ENCODE measurements at places on chromosomes 7 and 10.

DNA sequence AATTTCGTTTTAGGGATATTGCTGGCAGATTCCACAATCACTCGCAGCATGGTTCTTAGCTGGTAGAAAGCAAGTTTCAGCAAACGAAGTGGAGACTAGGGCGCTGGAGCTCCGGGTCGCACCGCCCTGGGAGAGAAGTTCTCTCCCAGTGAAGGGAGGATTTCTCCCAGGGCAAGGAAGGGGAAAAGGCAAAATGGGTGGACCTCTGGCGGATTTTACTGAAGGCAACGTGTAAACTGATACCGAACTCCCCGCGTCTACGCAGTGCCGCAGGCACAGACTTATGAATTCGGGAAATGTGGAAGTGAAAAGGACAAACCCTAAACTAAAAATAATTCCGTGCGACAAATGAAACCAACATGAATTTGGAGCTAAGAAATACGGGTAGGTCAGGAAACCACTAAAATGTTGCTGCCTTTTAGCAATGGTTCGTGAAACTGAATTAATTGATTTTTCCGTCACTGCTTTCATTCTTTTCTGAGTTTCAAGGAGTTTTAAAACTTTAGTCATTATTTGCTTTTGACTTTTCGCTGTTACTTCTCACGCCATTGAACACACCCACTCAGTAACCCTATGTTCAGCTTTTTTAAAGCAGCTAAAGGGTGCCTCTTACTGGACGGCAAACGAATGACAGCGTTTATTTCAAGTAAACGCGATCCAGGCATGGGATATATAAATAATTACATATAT is at the start of gene MYOF:
Gene MYOF, minus strand, starts transcription at position 190 of the 690 bp plus-strand sequence. Its CDS starts 140 bp downstream, at position 50.
- peak; percentile 80 for DNase-seq

DNA sequence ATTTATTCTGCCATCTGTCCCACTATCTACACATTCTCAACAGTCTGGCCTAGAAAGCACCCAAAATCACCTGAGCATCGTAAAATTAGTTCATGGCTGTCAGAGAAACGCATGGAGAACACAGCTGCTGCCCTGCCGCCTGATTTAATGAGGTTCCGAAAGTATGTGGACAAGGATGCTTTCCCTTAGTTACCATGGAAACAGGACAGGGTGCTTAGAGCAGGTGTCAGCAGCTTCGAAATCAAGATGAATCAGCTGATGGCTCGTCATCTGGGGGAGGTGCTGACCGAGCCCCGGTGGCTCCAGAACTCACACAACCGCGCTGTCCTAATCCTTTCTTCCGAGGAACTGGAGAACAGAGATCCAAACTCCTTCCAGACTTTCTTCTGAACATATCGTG is 151.5 kb downstream of the TEX36 start:
- no peak for DNase-seq

- DNase-seq = no peak
These were observed 165.8 kb upstream of the DGKB start for GRCh38 chr7:15068324-15068723.

- DNase-seq = peak; percentile 60
These were observed 675 bp upstream of the SCD start for GRCh38 chr10:100346351-100346764.

DNA sequence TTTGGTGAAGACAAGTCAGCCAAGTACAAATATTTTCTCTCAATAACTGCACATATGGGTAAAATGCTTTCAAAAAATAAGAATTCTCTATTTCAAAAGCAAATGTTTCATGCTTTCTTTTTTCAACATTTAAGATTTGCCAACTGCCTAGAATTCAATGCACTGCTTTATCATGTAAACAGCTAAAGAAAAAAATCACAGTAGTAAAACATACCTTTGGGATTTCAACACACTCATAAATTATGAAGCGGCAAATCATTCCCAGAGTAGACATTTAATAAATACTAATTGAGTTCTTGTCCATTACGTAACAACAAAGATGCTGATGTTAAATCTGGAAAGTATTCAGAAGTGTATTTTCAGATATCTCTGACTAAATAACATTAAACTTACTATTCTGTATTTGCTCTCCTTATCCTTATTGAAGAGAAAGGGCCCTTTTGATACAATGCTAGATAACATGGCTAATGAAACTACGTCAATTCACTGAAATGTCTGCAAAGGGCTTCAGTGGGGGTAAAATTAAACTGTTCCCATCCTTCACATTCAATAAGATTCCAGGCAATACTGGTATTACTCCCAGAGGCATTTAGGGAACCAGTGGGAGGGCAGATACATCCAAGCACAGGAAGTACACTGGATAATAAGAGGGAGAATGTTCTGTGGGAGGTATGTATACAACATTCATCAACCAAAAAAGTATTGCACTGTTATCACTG is 13.9 kb downstream of the NAPEPLD start:
- no peak for DNase-seq

GRCh38 chr10:90944749-90945148 is 23.9 kb upstream of the ANKRD1 start:
- DNase-seq = no peak

DNA sequence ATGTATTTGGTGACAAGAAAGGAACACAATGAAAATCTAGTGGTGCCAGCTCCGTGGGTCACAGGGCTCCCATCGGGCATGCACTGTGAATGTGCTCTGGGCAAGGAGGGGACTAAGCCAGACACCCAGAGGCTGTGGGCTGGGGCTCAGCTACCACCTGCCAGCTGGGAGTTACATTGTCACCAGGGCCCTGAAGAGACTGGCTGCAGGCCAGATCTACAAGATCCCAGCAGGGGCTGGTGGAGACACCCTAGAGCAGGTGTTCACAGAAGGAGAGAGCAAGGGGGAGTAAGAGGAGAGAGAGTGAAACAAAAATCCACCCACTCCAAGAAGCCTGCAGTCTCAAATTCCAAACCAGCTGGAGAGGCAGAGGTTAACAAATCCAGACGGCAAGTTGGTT is 116.6 kb upstream of the ADCY1 start:
- DNase-seq = no peak

GRCh38 chr10:51244748-51245490 is 170.6 kb downstream of the PRKG1 start:
- DNase-seq = no peak

GRCh38 chr10:128180843-128181242 is 54.6 kb upstream of the MKI67 start:
- DNase-seq = no peak

DNA sequence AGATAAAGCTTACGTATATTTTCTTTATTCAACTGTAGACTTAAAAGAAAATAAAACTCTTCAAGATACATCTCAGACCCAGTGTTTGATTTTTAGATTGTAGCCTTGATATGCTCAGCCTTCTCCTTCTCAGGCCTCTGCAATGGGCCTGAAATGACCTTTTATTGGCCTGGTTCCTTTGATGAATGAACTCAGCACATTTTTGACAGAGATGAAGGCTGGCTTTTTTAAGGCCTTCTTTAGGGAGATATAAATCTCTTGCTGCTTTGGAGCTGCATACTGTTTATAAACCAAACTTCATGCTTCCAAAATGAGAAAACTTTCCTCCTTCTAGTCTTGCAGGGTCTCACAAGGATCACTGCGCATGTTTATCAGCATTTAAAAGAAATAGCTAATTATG is 1049.8 kb downstream of the LRMDA start:
- no peak for DNase-seq

- no peak for DNase-seq
These were observed 64.5 kb downstream of the LRRTM3 start for GRCh38 chr10:66990143-66990830.

GRCh38 chr7:137934941-137935883 is 66.7 kb downstream of the CREB3L2 start:
- DNase-seq = no peak

GRCh38 chr7:123974326-123974908 is 49.4 kb downstream of the SPAM1 start:
- no peak for DNase-seq

GRCh38 chr7:100867776-100868485 is 744 bp downstream of the TRIP6 start:
- DNase-seq = no peak

DNA sequence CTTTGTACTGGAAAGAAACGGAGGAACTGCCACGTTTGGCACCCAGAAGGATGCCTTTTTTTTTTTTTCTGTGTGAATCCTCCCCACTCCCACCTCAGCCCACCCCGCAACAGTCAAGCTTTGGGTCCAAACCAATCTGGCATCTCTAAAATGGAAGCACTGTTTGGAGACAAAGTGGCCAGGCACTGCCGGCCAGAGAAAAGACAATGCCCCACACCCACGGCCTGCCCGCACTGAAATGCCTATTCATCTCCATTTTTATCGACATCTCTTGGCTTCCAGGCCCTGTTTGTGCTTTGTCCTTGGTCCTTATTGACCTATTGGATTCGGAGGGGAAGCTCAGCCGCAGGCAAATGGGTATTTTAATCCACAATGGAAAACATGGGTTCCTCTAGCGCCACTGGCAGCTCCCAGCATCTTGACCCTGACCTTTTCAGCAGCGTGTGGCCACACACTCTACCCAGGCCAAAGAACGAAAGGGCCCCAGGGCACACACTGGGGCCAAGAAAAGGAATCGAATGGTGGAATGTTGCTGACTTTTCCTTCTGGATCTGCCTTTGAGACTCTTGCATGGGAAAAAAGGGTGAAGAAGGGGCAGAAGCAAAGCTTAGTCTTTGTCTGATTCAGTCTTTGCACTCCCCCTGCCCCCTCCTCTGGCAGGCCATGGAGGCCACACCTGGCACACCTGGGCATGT is 162.6 kb upstream of the CDCA7L start:
- no peak for DNase-seq

DNA sequence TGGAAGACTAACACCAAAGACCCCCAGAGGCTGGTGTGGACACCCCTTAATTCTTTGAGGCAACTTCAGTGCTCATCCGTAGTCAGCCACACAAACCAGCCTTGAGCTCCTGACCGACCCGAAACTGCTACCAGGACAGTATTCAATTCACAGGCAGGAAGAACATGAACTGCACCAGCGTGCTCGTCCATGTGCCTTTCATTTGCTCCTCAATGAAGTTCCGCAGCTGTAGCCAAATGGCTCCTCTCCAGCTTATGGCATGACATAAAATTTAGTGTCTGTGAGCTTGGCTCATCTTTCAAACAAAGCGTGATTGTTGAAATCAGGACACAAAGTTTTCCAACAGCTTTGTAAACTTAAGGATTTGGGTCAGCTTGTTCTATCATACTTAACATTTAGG is 144.1 kb upstream of the FAM171A1 start:
- no peak for DNase-seq

DNA sequence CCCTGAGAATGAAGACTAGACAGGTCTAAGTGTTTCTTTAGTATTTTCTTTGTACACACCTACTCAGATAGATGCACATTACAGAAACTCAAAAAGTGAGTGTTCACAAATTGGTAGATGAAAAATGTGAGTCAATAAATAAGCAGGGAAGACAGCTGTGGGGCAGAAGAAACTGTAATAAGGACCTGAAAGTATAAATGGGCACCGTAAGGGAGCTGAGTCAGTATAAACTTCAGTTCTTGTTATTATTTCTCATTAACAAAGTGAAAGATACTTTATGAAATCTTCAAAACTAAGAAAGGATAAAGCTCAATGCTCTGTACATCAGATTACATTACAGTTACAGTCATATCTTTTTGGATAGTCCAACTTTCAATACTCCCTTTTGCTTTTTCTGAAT is 2.5 kb downstream of the MTPN start:
- DNase-seq = no peak

GRCh38 chr7:146004805-146005204 is 111.8 kb upstream of the CNTNAP2 start:
- no peak for DNase-seq

- DNase-seq = no peak
These were observed 281.7 kb downstream of the FRMD4A start for GRCh38 chr10:14048930-14049613.

GRCh38 chr7:90230834-90231233 is 14.1 kb upstream of the CFAP69 start:
- no peak for DNase-seq

DNA sequence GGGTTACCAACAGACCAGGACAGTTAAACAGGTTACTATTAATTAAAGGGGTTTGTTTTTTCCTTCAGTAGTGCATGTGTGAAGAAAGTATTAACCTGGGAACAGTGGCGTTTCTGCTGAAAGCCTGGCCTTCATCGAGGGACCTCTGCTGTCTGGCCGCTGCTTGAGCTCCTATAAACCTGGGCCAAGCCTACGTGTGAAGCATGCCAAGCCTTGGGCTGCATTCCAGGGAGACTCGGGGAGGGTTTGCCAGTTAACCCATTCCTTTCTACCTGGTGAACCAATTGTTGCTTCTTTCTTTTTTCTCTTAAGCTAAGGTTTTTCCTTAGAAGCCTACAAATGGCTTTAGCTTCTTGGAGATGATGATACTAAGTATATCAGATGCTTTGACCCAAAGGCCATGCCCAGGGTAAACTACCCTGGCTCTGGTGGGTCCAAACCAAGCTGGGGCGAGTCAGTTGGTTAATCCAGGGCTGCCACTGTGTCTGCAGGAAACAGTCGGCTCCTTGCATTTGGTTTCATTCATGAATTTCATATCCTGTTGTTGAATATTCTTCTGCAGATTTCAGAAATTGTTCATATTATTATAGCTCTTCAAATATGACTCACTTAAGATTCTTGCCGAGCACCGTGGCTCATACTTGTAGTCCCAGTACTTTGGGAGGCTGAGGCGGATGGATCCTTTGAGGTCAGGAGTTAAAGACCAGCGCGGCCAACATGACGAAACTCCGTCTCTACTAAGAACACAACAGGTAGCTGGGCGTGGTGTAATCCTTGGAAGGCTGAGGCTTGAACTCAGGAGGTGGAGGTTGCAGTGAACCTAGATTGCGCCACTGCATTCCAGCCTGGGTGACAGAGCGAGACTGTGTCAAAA is 23.8 kb downstream of the PFKP start:
- DNase-seq = no peak

GRCh38 chr7:75738604-75738974 is at the start of gene HIP1:
TSS of gene HIP1 (minus strand) at chr7:75738941. CDS start at chr7:75738920, 21 bp downstream.
- no peak for DNase-seq

DNA sequence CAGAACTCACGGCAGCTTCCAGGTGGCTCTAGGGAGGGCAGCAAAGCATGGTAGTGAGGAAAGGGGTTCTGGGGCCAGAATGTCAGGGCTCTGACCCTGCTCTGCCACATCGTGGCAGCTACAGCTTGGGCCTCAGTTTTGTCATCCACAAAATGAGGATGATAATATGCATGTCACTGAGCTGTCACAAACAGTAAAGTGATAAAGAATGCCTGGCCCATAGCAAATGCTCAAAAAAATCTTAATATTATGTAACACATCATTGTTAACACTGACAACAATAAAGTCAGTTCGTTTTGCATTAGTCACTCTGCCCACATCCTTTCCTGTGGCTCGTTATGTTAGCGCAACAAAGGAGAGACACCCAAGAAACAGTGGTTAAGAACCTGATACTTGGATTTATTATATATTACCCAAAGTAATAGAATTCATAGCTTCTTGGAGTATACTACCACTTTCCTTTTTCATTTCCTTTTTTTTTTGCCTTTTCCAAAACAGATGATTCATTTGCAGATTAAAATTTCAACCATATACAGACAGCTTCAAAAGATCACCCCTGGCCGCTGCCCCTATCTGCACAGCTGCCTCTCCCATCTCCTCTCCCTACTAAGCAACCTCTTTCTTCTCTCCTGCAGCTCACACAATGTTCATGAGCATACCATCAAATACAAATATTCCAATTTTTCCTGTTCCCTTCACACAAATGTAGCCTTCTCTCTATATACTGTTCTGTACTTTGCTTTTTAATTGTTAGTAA is 45.5 kb upstream of the DDC start:
- no peak for DNase-seq

- no peak for DNase-seq
These were observed 4.3 kb downstream of the GCK start for GRCh38 chr7:44184873-44185446.

GRCh38 chr10:78545756-78546155 is 512.1 kb downstream of the RPS24 start:
- no peak for DNase-seq
